ENCODE measurements at places on chromosomes 4 and X. TPM values are rescaled to one million over a fixed set of nuclear protein-coding genes. Genes with fewer than 3 reads are reported as not detected.

DNA sequence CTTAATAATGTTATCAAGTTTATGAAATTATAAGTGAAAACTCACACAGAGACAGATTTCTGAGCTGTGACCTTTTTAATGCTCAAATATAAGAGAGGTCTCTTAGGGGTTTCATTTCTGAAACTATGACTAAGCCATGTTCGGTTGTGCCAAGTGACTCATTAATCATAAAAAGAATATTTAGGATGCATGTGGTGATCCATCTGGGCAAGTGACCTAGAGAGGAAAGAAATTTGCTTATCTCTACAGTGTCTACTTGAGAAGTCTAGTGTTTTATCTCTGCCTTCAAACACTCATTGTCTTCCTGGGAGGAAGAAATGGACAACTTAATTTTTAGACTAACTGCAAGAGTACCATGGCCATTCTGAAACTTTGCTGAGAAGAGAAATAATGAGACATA, 545.3 kb upstream of the GRID2 start:
- DNase-seq = no peak

GRCh38 chr4:60455380-60455779, 744.7 kb upstream of the ADGRL3 start:
- no peak for DNase-seq

DNA sequence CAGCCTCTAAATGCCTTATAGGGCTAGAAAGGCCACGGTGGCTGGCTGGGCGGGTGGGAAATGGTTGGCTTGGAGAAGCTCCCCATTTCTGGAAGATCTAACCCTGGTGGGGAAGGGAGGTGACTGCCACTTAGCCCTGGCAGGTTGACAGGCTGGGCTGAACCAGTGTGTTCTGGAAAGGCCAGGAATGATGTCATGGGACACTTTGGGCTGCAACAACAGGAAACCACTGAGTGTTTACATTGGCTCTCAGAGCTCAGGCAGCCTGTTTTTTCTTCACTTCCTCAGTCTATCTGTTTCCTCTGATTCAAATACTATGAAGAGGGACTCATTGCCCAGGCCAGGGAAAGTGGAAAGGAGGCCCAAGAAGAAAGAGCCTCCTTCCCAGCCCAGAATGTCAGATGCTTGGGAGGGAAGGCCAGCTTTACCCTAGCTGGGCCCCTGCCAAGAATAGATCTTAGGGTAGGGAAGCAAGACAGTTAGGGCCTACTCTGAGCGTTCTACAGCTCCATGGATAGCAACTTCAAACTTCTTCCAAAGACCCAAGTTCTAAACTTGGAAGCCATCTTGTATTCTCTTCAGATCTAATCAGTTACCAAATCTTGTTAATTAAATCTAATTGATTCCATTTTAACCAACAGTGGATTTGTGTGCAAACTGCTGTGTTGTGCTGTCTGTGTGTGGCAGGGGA, 65.8 kb upstream of the MSN start:
- peak; percentile 5 for DNase-seq

DNA sequence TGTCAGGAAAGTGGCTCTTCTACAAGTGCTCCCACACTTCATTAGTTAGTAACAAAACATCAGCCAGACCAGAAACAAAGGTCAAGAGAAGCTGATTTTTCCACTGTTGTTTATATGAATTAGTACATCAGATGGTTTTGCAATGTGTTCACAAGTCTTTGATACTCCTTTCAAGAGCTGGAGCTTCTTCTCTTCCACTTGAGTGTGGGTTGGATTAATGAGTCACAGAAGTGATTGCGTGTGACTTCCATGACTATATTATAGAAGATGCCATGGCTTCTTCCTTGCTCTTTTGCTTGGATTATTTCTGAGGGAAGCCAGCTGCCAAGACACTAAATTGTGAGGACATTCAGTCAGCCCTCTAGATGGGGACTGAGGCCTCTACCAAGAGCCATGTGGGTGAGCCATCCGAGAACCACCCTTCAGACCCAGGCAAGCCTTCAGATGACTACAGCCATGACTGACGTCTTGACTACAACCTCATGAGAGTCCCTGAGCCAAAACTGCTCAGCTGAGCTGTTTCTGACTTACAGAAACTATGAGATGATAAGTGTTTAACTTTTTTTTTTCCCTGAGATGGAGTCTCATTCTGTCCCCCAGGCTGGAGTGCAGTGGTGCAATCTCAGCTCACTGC, 18.1 kb downstream of the SOWAHB start:
- DNase-seq = no peak

- DNase-seq = no peak
These were observed 92.7 kb upstream of the MAGEA10 start for GRCh38 chrX:152231106-152231505.

GRCh38 chr4:148159793-148160192, 282.4 kb downstream of the NR3C2 start:
- no peak for DNase-seq

DNA sequence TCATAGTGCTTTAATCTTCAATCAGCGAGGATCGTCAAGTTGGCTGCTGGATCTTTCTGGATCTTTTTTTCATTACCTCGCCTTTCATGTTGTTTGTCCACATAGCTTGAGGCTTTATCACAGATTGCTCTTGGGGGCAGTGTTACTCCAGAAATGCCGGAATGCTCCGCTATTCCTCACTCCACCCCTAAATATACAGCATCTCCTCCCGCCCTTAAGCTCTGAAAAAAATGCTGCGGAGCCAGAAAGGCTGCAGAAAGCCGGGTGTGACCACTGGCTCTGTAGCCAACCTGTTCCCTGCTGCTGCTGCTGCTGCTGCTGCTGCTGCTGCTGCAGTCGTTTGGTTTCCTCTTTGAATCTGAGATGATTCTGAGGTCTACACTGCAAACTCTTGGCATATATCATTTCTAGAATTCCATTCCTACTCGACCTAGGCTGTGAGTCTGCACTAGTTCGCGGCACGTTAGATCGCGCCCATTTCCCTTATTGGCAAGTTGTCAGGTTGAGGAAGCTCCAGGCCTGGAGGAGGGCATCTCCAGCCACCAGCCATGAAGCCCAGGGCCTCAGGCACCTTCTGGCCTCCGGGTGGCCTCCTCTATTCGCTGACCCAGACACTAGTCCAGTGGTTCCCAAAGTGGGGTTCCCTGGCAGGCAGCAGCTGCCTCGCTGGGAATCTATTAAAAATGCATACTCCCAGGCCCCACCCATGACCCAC, 34.2 kb downstream of the WDR13 start:
- peak; percentile 2 for DNase-seq

- DNase-seq = no peak
These were observed 46.2 kb upstream of the TXK start for GRCh38 chr4:48180234-48180633.

GRCh38 chr4:80263541-80264351, 2.7 kb upstream of the FGF5 start:
- DNase-seq = no peak

- no peak for DNase-seq
These were observed 42.0 kb downstream of the MAP7D3 start for GRCh38 chrX:136209016-136209738.

DNA sequence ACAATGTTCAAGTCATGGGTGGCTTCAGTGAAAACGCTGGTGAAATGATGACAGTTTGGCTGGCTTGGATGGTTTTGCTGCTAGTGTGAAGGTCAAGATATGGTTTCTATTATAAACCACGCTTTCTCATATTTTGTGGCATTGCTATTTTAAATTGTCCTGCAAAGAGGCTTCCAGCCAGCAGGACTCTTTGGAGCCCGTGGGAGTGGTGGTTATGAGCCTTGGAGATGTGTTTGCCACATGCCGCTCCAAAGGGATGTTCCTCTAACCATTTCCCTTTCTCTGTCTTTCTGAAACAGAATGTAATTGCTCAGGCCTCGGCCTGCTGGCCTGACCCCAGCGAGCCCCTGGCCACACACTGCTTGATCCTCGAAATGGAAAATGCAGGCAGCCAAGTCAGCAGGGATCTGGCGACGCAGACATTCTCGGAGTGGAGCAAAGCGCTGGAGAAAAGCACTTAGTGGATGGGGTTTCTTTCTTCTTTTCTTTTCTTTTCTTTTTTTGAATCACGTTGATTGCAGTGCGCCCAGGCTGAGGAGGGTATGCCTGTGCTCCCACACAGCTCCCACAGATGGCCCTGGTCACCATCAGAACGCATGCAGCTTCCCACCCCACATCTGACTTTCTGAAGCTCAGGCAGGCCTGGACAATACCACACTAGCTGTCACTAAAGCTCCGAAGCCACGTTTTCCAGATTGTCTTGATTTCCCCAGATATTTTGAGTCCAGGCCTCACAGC, 114.0 kb downstream of the ENPP6 start:
- DNase-seq = no peak

- no peak for DNase-seq
These were observed 67.7 kb upstream of the H2AZ1 start for GRCh38 chr4:100017637-100018310.

GRCh38 chrX:122907375-122907774, 276.7 kb upstream of the GRIA3 start:
- DNase-seq = no peak

DNA sequence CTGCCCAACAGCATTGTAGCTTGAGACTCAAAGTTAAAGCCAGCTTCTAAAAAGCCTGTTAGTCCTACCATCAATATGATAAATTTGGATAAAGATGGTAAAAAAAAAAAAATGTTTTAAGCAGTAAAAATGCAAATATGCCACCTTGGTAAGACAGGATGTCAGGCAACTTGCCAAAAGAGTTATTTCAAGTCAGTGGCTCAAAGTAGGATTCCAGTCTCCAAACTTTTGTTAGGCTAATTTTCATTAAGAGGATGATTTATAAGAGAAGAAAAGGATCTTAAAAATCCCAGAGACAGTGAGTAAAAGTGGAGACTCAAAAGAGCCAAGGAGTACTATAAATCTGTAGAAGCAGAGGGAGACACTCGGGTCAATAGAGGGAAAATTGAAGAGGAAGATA, 47.5 kb downstream of the GASK1B start:
- DNase-seq = no peak

Gene PHOX2B
- total RNA-seq = not detected

Gene HSPA4L
- 29.3 TPM for total RNA-seq

Gene LPAR4
- total RNA-seq = 0.38 TPM

Gene MORF4L2
- total RNA-seq = 240 TPM

Gene FGF5
- not detected for total RNA-seq

Gene TSR2
- 19.8 TPM for total RNA-seq

Gene CENPVL3
- total RNA-seq = not detected
